ENCODE measurements at places on chromosomes 7 and 10. TPM values are rescaled to one million over a fixed set of nuclear protein-coding genes. Genes with fewer than 3 reads are reported as not detected.

Gene SPDYE9
- total RNA-seq: not detected

Gene TUBAL3
- 0.11 TPM for total RNA-seq

GRCh38 chr7:131653418-131654248 lies 97.2 kb upstream of the PODXL start:
- no peak for DNase-seq

DNA sequence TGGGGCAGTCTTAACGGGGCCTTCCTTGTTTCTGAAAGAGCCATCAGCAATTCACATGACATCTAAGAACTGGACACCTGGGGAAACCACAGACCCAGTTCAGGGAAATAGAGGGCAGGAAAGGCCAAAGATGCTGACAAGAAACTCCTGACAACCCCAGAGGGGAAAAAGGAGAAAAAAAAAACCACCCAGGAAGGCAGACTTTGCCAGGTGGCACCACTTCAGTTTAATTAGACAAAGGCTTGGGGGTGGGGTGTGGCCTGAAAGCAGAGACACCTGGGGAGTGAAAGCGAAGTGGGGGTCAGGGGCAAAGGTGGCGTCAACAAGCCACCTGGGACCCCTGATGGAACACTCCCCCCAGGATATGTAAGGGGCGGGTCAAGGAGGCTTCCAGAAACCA lies 53.6 kb downstream of the RAB11FIP2 start:
- DNase-seq: no peak

DNA sequence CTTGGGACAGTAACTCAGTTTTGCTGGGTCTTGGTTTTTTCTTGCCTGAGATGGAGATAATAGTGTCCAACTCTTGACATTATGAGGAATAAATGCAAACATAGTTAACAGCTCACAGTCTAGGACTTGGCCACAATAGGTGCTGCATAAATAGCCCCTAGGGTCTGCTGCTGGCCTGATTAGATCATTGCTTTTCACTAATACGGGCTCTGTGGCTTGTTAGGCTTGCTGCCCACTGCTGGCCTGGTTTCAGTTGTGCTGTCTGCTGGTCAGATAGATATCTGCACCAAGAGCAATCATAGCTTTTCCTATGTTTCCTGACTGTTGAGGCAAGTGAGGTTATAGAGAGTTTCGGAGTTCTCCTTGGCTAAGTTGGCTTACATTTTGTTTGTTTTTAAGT lies 246.1 kb downstream of the DNAJB9 start:
- DNase-seq: no peak

- DNase-seq: no peak
These were observed 105.0 kb downstream of the INSYN2A start for GRCh38 chr10:127091354-127091753.

GRCh38 chr7:2116989-2117591 lies 115.7 kb downstream of the MAD1L1 start:
- DNase-seq: no peak

GRCh38 chr10:24850727-24851296 lies 101.6 kb downstream of the PRTFDC1 start:
- DNase-seq: no peak

GRCh38 chr10:594584-595270 lies 94.7 kb downstream of the DIP2C start:
- no peak for DNase-seq

- no peak for DNase-seq
These were observed 28.0 kb downstream of the DNAJC1 start for GRCh38 chr10:21975378-21975990.

DNA sequence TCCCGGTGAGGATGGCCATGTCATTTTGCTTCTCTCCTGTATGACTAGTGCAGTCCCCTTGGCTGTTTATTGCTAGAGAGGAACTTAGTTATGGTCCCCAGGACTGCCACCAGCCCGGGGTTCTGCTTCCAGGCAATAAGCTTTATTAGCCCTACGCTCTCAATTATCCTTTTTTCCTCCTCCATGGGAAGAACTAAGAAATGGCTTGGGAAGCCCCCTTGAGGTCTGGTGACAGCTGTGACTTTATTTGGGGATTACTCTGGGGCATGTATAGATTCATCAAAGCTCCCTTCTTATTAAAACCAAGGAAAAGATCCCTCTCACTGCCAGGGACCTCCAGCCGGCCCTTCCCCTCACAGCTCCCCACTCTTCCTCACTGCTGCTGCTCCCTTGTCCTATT lies 155.2 kb upstream of the INSYN2A start:
- DNase-seq: no peak

GRCh38 chr7:71851776-71852498 lies 560.2 kb downstream of the CALN1 start:
- DNase-seq: no peak

DNA sequence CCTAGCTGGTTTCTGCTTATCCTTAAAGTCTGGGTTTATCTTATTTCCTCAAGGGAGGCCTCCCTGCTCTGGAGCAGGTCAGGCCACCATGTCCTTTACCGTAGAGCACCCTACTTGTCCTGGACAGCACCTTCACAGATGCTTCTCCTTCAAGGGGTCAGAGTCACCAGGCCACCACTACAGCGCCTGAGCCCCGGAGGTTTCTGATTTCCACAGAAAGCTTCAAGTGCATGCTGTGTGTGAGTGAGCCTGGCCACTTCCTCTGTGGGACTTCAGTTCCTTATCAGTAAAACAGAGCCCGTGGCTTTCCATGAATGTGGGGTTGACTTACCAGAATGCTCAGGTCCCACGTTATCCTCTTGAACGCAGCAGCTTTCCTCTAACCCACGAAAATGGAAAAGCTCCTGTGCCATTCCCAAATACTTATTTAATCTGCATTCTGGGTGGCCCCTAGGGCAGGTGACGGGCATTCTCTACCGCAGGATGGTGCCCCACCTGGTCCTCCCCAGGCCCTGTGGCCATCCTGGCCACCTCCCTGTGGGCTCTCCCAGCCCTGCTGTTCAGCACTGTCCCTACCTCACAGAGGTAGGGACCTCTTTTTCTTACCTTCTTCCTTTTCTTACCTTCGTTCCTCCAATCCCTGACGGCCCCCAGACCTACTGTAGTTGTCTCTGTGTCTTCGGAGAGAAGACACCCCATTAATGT lies 1.4 kb upstream of the DOCK1 start:
- no peak for DNase-seq

DNA sequence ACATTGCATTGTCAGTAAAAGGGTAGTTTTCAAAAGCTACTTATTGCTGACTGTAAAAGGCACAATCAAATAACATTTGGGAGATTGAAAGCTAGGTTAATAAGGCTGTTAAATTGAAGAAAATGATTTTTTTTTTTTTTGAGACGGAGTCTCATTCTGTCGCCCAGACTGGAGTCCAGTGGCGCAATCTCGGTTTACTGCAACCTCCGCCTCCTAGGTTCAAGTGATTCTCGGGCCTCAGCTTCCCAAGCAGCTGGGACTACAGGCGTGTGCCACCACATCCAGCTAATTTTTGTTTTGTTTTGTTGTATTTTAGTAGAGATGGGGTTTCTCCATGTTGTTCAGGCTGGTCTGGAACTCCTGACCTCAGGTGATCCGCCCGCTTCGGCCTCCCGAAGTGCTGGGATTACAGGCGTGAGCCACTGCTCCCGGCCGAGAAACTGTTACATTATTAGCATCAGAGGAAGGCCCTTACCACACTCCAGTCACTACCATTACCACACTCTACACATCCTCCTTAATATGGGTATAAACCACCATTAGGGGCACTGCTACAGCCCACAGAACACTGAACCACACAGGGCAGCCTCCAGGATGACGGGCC lies 1.0 kb downstream of the CYP51A1 start:
- DNase-seq: no peak

Measured in pulmonary artery endothelial cell (primary cell).